Vagina (tissue), 2 donors: ENCODE measurements at places on chromosomes 5 and 9.

DNA sequence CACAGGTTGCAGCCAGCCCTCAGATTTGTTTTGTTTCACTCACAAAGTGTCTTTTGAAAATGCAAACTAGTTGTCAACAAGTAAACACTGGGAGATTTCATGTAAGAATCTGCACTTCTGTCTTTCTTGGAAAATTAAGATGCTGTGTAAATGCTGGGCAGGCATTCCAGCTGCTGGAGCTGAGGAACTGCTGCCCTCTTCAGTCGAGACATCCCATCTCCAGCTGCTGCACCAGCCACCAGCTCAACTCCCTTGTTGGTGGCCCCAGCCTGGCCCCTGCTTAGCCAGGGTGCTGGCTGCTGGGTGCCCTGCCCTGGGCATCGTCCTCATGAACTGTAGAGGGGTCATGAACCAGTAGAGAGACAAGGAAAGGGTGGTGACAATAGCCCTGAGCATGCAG lies 33.1 kb upstream of the AFAP1L1 start:
- DNase-seq = no peak

DNA sequence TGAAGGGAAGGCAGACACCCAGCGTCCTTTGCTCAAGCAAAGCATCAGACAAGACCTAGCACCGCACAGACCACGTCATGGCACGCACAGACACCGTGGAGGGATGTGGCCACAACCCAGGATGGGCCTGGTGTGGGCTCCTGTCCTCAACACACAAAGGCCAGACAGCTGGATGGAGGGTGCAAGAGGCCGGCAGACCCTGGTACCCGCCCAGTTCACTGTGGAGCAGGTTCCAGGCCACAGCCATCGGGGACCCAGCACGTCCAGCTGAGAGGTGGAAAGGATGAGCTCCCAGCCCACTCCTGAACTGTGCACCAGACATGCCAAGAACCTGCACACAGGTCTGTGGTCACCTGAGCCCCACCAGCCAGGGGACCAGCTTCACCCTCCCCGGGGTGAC lies 15.0 kb upstream of the ZDHHC11 start:
- DNase-seq = no peak

- DNase-seq = no peak
Measured at GRCh38 chr5:5139777-5140478, at the start of gene ADAMTS16. ADAMTS16 (plus strand) TSS chr5:5140330; CDS start chr5:5140468, 138 bp downstream.

DNA sequence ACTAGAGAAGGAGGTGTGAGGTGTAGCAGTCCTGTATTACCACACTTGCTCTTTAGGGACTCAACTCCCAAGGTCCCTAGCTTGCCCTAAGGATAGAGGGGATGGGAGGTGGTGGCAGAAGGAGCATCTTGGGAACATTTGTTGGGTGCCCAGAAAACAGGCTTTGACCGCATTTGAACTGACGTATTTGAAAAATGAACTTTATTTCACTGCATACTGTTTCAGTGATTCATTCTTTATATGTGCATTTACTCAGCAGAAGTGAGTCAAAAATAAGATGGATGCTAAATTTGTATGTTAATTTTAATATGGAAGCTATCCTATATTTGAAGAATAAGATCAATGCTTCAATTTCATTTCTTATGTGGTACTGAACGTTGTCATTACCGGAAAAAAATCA lies 18.7 kb downstream of the DMRT3 start:
- no peak for DNase-seq
